ENCODE measurements at places on chromosomes 11 and 22. TPM values are rescaled to one million over a fixed set of nuclear protein-coding genes. Genes with fewer than 3 reads are reported as not detected.
A peak's percentile ranks its signal among the peaks of the same experiment; 100 is the strongest.

DNA sequence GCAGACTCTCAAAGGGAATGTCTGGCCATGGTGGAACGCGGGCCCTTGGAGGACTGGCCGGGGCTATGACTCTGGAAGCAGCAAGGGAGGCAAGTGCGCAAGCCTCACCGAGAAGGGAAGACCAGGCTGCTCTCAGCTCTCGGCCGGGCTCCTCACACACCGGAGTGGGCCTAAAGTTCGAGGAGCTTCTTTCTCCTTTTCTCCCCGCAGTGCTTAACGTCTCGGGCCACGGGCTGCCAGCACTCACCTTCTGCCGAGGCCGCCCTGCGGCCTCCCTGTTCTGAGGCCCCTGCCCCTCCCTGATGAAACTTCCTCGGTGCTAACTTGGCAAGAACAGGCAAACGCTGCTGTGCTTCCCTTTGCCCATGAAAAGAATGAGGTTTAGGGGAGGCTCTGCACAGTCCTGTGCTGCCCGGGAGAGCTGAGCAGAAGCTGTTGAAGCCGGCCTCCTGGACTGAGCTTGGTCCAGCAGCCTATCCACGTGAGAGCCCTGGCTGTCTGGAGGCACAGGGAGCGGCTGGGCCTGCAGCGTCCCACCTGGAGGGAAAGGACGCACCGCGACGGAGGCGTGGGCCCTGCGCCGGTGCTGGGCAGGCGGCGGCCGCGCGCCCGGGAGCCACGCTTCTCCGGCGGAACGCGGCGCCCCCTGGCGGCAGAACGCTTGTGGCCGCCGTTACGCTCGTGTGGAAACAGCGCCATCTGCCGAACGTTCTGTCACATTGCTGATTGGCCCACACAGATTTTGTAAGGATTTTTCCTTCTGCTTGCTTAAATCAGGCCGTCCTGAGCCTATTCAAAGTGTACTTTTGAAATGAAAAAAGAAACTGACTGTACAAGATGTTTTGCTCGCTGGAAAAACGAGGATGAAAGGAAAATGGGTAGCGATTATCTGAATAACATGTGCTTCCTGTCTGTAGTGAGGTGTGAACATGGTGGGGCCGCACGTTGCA lies 65.0 kb upstream of the TMEM45B start:
- DNase-seq, result peak; percentile 92

GRCh38 chr11:106021181-106021966 lies 666 bp downstream of the MSANTD4 start:
- DNase-seq, result peak; percentile 31

GRCh38 chr22:25038239-25038638 lies 85.7 kb downstream of the KIAA1671 start:
- no peak for DNase-seq

- no peak for DNase-seq
These were observed 9.8 kb downstream of the IL17REL start for GRCh38 chr22:50002791-50003190.

DNA sequence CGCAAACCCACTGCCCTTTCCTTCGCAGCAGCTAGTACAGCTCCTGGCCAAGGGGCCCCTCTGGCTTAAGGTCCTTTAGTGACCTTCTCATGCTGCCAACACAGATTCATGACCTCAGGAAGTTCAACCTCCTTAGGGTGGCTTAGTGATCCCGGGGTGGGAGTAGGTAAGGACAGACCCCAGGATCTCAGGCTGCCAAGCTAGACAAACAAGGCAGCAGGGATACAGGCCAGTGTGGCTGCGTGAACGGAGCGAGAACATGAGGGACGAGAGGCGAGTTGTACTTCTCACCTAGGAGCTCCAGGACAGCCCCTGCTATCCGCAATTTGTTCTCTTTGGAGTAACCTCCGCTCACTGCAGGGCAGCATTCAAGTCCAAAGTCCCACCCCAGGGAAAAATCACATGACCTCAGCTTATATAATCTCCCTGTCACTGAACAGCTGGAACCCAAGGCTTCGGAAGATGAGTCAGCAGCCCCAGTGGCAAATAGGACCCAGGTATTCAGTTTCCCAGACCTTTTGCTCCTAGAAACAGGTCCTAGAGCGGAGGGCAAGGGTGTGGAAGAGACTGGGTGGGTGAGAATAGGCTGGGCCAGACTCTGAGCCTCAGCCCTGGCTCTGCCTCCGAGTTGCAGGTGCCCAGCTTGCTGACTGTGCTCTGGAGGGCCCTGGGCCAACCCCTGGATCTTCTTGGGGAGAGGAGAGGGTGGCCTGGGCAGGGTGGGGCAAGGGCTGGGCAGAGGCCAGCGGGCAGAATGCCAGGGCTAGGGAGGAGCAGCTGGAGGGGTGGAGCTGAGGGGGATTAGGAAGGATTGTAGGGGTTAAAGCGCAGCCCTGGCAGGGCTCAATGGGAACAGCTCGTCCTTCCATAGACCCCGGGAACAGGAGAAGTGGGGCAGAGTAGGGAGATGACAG lies 13.1 kb downstream of the USP2 start:
- DNase-seq, result peak; percentile 96

DNA sequence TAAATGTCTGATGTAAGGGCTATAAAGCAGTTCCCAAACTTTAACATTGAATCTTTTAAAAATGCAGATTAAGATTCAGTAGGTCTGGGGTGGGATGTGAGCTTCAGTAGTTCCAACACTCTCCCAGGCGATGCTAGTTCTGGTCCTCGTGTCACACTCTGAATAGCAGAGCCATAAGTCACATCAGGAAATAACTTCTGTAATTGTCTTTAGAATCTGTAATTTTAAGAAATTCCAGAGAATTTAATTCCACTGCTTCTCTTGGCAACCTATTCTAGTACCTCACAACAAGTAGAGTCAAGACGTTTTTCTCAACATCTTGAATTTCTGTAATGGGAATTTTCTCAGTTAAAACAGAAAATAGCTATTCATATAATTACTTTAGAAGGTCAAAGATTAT lies 223.1 kb downstream of the TMEM135 start:
- DNase-seq, result no peak

DNA sequence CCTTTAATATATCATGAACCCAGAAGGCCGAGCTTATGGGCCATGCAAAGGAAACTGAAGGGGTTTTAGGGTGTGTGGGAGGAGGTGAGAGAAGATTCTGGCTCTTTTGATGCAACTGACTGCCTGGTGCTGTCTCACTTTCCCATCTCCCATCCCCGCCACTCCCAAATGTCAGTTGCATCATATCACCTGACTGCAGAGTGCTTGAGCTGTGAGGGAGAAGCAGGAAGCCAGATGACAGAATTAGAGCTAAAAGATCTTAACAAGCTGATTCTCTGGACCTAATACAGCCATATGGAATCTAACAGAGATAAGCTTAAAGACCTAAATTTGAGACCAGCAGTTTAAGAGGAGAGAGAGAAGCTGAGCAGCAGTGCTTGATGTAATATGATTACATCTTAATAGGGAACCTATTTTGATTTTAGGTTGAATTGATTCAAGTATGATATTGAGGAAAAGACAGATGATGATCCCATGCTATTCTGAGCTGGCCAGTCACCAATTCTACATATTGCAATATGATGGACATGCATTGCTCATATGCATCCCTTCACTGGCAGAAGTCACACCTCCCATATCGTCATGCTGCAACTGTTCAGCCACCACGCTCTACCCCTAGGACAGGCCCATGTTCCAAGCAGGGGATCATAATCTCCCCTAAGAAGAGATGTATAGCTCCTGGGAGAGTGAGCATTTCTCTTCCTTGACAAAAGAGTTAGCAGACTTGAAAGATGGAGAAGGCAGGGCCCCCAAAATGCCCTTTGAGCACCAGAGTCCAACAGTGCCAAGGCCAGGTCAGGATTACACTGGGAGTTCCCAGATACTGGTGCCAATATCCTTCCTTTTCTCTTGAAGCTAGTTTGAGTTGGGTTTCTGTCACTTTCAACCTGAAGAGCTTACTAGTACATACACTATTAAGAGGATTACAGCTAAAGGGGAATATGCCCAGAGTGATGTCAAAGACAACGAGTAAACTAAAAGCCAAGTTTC lies 44.9 kb downstream of the PLEKHA7 start:
- no peak for DNase-seq

- no peak for DNase-seq
These were observed 1.1 kb upstream of the CBL start for GRCh38 chr11:119205080-119205479.

DNA sequence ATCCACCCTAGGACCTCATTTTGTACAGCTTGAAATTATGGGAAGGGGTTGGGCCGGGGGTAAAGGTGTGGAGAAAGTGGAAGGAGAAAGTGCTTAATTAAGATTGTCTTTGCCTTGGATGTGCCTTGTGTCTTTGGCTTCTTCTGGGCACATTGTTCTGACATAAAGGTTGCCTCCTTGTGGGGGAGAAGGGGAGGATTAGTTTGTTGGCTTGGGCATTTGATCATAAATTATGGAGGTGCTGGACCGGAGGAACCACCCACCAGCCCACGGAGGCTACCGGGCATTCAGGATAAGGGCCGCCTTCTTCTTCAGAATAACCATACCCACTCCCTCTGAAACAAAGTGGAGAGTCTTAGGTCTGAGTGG lies 1.3 kb downstream of the PAFAH1B2 start:
- no peak for DNase-seq

Gene ZBTB3
- total RNA-seq, result 7.5 TPM

Gene YAP1
- 113 TPM for total RNA-seq

Gene LRRN4CL
- 33.8 TPM for total RNA-seq

Gene CDHR5
- total RNA-seq, result not detected

Gene C22orf31
- total RNA-seq, result 0.62 TPM

Gene ASPHD2
- 0.41 TPM for total RNA-seq

Gene KCTD14
- 2.9 TPM for total RNA-seq

All from tongue (tissue), 3 donors.